ENCODE measurements at places on chromosomes 13 and 19. TPM values are rescaled to one million over a fixed set of nuclear protein-coding genes. Genes with fewer than 3 reads are reported as not detected.

PLVAP gene
- 47.1 TPM for total RNA-seq

SHKBP1 gene
- total RNA-seq: 87.8 TPM

LILRB5 gene
- 2.2 TPM for total RNA-seq

NLRP4 gene
- total RNA-seq: not detected

FFAR1 gene
- total RNA-seq: not detected

RFPL4AL1 gene
- not detected for total RNA-seq

UBL5 gene
- 316 TPM for total RNA-seq

ZNF524 gene
- total RNA-seq: 33.9 TPM

ZNF626 gene
- 2.8 TPM for total RNA-seq

CYP2F1 gene
- total RNA-seq: not detected

OSCAR gene
- 1.6 TPM for total RNA-seq

TMEM150B gene
- total RNA-seq: 9.7 TPM

TBXA2R gene
- 1.5 TPM for total RNA-seq

SAFB gene
- 120 TPM for total RNA-seq

COG3 gene
- 39.0 TPM for total RNA-seq

ZNF699 gene
- total RNA-seq: 4.1 TPM

ZNF85 gene
- 2.4 TPM for total RNA-seq

SMARCA4 gene
- total RNA-seq: 73.8 TPM

PDX1 gene
- 0.54 TPM for total RNA-seq

ATP4A gene
- total RNA-seq: not detected

SOHLH2 gene
- total RNA-seq: 0.32 TPM

CEACAM4 gene
- total RNA-seq: not detected

PSG6 gene
- total RNA-seq: not detected

TNFAIP8L1 gene
- 24.1 TPM for total RNA-seq

SHISA2 gene
- total RNA-seq: 0.24 TPM

ACTN4 gene
- 1,060 TPM for total RNA-seq

FBXO17 gene
- 1.7 TPM for total RNA-seq

KEAP1 gene
- 87.3 TPM for total RNA-seq

CD33 gene
- 2.0 TPM for total RNA-seq

DENND1C gene
- total RNA-seq: 2.5 TPM

ARHGAP35 gene
- 61.3 TPM for total RNA-seq

TMTC4 gene
- 21.4 TPM for total RNA-seq

CCNA1 gene
- not detected for total RNA-seq

FBXL12 gene
- 30.5 TPM for total RNA-seq

LPAR2 gene
- 22.6 TPM for total RNA-seq

ZNF540 gene
- 1.2 TPM for total RNA-seq

ZNF560 gene
- total RNA-seq: not detected

SLC25A41 gene
- total RNA-seq: not detected

KLK1 gene
- 130 TPM for total RNA-seq

CXCL17 gene
- not detected for total RNA-seq

GPR108 gene
- 109 TPM for total RNA-seq

PTPRS gene
- 7.9 TPM for total RNA-seq

CDX2 gene
- total RNA-seq: 391 TPM

DCLK1 gene
- 1.5 TPM for total RNA-seq

UGGT2 gene
- 16.3 TPM for total RNA-seq

SPRYD7 gene
- 8.0 TPM for total RNA-seq

RASAL3 gene
- 2.5 TPM for total RNA-seq

BRSK1 gene
- total RNA-seq: 0.59 TPM

LGI4 gene
- 5.8 TPM for total RNA-seq

KLK14 gene
- not detected for total RNA-seq

BCL3 gene
- total RNA-seq: 99.5 TPM

LILRB4 gene
- 2.8 TPM for total RNA-seq

APOC4 gene
- not detected for total RNA-seq

OPA3 gene
- total RNA-seq: 14.8 TPM

MBD3L2 gene
- total RNA-seq: not detected

ZNF180 gene
- total RNA-seq: 6.4 TPM

TMEM259 gene
- total RNA-seq: 235 TPM

CLEC17A gene
- 0.32 TPM for total RNA-seq

CEACAM16 gene
- 0.52 TPM for total RNA-seq
